ENCODE measurements at places on chromosomes 13 and 19.

GRCh38 chr19:1514986-1515721 lies 2.3 kb upstream of the ADAMTSL5 start:
- no peak for DNase-seq

DNA sequence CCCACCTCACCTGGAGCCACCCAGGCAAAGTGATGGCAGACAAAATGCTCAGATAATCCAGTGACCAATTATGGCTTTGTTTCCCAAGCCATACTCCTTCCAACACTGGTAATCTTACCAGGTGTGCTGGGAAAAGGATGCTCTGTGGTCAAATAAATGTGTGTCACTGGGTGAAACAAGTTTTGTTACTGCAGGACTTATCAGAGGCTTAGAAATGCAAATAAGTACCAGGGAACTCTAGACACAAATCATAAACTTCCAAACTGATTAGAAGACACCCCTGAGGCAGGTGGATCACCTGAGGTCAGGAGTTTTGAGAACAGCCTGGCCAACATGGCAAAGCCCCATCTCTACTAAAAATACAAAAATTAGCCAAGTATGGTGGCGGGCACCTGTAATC lies 26.4 kb downstream of the PIN1 start:
- no peak for DNase-seq

- DNase-seq = no peak
Measured at GRCh38 chr19:53853707-53854106, 14.0 kb upstream of the MYADM start.

- DNase-seq = no peak
Measured at GRCh38 chr19:1206150-1206863, 729 bp downstream of the STK11 start.

- DNase-seq = peak; percentile 43
Measured at GRCh38 chr19:43464134-43464775, 1.2 kb downstream of the LYPD3 start.

- DNase-seq = no peak
Measured at GRCh38 chr13:29674532-29674931, 79.0 kb upstream of the SLC7A1 start.

- DNase-seq = no peak
Measured at GRCh38 chr13:106036870-106037269, 498.6 kb downstream of the EFNB2 start.

DNA sequence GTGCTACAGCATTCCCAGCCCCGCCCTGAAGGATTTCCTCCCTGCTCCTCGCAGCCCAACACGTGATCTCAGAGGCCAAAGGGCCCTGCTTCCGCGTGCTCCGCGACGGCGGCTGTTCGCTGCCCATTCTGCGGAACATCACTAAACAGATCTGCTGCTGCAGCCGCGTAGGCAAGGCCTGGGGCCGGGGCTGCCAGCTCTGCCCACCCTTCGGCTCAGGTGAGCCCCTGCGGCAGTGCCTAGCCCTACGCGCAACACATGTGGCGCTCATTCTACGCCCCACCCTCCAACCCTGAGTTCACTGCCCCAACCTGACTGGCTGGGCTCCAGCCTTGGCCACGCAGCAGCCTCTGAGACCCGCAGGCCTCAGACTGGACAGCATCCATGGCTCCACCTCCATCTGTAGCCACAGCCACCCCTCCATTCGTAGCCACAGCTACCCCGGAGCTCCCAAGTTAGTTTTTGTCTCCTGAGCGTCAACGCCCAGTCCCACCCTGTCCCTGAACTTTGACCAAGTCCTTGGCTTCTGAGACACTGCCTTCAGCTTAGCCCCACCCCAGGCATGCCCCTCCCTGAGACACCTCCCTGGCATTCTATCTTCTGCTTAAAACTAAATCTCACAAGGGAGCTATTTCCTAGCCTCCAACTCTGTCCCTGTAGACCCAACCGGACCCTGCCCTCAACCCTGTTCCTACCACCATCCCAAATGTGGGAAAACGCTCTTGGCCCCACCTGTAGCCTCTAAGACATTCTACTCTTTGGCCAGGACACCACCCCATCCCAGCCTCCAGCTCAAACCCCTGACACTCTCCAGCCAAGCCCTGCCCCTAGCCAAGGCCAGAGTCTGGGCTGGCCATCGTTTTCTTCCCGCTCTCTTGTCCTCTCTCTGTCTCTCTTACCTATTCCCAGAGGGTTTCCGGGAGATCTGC lies 6.4 kb downstream of the LTBP4 start:
- no peak for DNase-seq

- no peak for DNase-seq
Measured at GRCh38 chr13:45331692-45332035, 9.3 kb downstream of the TPT1 start.

- no peak for DNase-seq
Measured at GRCh38 chr13:44149821-44150220, 223.8 kb upstream of the SERP2 start.

GRCh38 chr19:873084-873483 lies 13.6 kb downstream of the CFD start:
- DNase-seq = peak; percentile 30

GRCh38 chr19:53192771-53193534 lies at the start of gene ZNF665:
Gene ZNF665 (minus strand): TSS chr19:53193358. CDS start chr19:53182898, 10,460 bp downstream.
- DNase-seq = peak; percentile 67

DNA sequence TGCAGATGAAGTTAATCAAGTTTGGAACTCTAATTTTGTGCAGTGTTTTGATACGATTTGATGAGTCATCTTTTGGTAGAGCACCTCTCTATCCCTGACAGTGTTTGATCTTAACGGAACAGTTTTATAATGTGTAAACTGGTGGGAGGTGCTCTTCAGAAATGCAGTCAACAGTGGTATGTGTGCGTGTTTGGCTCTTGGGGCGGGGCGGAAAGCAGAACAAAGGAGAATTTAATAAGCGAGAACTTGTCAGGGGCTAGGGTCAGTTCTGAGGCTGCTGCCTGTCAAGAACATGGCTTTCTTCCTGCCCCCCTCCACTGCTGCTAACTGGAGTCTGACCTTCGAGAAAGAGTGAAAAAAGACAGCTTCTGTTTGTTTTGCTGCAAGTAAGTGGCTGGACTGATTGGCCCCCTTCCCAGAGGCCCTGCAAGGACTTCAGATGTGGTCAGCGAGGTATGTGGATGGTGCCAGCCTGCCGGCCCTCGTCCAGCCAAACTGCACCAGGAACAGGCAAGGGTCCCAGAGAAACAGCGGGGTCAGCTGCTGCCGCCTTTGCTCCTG lies 40.8 kb downstream of the BBC3 start:
- DNase-seq = no peak

DNA sequence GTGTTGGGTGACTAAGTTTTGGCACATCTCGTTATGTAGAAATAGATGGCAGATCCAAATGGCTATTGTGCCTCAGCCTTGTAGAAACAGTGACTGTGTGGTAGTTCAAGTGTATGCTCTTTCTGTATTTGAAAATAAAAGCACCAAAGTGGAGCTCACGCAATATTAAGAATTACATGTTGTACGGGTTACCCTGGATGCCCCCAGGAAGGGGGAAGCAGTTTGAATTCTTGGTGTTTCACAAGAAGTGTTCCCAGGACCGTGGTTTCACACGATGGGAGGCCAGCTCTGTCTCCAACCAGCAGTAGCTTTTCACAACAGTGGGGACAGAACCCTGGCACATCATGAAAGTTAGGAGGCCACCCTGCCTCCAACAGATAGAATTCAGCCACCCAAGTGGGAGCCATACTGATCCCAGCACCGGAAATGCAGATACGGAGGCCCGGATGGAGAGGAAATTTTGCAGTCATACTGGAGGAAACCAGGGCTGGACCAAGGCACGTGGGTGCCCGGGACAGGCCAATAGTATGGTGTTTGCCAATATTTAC lies 8.9 kb downstream of the FLT1 start:
- no peak for DNase-seq

GRCh38 chr13:52450012-52450792 lies at the start of gene VPS36:
Gene VPS36 (minus strand): TSS chr13:52450634. CDS start chr13:52450594, 40 bp downstream.
- DNase-seq = peak; percentile 78

DNA sequence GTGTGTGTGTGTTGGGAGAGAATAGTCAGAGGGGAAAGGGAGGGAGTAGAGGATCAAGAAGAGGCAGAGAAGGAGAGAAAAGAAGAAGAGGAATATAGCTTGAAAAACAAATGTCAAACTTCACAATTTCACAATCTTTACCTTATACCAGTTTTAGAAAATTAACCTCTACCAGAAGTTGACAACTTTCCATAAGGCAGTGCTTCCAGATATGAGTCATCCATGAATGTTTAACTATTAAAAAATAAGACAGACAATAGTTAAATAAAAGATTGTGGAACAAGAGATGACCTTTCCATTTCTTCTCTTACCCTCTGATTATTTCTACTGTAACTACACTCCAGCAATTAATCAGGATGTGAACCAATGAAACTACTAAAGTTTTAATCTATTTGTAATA lies 229.4 kb downstream of the ITGBL1 start:
- DNase-seq = no peak

GRCh38 chr19:8456064-8456463 lies 11.3 kb downstream of the HNRNPM start:
- no peak for DNase-seq

GRCh38 chr19:6887316-6887715 lies at the start of gene ADGRE1:
Gene ADGRE1 (plus strand): TSS chr19:6887579. CDS start chr19:6887609, 30 bp downstream.
- no peak for DNase-seq

DNA sequence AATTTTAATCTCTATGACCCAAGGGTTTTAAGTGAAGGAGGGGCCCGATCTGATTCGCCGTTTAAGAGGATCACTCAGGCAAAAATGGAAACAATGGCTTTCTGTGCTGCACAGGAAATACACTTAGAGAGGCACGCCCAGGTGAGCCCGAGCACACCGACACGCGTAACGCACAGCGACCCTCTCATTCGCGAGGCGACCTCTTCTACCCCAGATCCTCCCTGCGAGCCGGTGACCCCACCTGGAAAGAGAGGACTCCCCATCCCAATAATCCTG lies 216 bp downstream of the SH2D3A start:
- peak; percentile 59 for DNase-seq

GRCh38 chr19:2231621-2232221 lies 4.4 kb downstream of the PLEKHJ1 start:
- DNase-seq = no peak

DNA sequence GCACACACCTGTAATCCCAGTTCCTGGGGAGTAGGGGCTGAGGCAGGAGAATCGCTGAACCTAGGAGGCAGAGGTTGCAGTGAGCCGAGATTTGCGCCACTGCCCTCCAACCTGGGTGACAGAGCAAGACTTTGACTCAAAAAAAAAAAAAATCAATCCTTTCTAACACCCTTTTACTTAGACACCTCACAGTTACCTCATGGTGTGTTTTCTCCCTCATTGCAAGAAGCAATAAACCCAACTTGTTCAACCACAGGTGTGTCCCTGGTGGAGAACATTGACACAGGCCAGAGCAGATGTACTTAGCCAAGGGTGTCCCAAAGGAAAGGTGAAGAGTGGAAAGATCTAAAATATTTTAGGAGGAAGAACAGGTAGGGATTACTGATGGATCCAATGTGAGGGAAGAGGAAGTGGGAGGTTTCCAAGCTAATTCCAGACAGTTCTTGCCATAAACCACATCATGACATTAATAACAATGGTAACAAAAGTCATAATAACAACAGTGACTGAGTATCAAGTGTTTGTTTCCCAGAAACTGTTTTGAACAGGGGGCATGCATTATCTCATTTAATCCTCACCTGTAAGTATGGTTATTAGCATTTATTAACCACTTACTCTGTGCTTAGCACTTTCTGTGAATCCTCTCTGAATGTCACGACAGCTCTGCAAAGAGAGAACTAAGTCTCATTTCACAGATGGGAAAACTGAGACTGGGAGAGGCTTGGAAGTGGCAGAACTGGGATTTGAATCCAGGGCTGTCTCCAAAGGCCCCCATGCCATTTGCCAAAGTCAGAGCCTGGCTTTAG lies 3.1 kb upstream of the LYPD3 start:
- no peak for DNase-seq

DNA sequence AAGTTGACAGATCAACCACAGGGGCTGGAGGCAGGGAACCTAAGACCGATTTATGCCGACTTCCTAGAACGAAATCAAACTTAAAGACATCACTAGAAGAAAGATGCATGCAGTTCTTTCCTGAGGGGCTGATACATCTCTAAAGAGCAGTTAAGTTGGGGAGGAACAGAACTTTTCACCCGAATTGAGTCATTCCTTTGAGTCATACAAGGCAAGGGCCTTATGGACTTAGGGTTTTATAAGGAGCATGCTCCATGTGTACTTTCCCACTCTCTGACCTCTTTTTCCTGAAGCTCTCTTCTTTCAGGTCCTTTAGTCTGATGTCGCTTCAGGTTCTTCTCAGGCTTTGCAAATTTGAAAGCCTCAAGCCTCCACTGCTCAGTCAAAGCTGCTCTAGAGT lies 7.9 kb upstream of the FBXL3 start:
- DNase-seq = no peak

- DNase-seq = no peak
Measured at GRCh38 chr19:5918463-5919079, 4.5 kb downstream of the CAPS start.

DNA sequence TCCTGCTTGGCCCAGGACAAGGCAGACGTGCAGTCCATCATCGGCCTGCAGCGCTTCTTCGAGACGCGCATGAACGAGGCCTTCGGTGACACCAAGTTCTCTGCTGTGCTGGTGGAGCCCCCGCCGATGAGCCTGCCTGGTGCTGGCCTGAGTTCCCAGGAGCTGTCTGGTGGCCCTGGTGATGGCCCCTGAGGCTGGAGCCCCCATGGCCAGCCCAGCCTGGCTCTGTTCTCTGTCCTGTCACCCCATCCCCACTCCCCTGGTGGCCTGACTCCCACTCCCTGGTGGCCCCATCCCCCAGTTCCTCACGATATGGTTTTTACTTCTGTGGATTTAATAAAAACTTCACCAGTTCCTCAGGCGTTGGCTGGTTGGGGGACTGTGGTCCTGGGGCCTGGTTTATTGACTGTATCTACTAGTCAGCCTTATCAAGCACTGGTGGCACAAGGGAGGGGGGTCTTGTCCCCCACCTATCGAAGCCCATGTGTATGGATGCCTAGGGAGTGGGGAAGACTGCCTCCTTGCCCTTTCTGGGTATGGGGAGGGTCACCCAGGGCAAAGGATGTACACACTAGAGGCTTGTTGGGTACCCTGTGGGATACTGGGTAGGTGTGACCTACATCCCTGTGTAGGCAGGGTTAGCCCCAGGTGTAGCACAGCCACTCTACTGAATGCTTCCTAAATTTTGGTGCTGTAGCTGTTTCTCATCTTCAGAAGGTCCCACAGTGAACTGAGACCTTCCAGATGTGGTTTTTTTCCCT lies 4.4 kb downstream of the CHMP2A start:
- no peak for DNase-seq

- DNase-seq = no peak
Measured at GRCh38 chr19:10921910-10922637, 6.4 kb downstream of the YIPF2 start.

DNA sequence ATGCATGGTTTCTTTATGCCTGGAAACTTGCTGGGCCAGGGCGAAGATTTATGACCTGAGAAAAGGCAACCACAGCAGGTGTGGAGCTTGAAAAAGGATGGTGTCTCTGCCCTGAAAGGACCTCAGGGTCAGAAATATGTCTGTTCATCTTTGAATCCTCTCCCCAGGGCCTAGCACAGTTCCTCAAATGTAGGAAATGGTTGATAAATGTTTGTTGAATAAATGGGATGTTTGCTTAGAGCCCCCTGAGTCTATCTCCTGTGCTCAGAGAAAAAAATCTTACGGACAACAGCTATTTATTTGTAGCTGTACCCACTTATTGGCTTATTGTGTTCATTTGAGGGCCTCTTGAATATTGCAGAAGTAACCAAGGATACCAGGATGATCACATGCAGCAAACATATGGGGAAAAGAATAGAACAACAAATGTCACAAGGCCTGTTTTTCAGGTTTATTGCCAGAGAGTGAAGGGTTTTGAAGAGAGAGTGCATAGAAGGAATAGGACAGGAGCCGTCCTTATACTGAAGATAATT lies 114.5 kb downstream of the KLF5 start:
- peak; percentile 16 for DNase-seq

Measured in NCI-H1436 (cell line).